ENCODE measurements at places on chromosomes 12 and 14.
A peak's percentile ranks its signal among the peaks of the same experiment; 100 is the strongest.

DNA sequence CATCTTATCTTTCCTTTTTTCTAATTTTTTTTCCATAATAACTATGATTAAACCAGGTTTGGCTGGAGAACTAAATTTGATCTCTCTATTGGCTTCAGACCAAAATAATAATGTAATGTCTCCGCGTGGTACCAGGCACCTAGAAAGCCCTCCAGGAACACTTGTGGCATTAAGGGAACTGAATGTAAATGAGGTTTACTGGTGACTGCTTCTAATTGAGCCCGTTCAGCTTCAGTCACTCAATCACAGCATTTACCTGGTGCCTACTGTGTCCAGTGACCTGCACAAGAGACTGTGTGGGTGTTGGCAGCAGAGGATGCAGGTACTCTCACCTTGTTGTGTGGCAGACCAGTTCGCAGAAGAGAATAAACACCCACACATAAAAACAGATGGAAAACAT, 302.5 kb downstream of the DPF3 start:
- DNase-seq: no peak

DNA sequence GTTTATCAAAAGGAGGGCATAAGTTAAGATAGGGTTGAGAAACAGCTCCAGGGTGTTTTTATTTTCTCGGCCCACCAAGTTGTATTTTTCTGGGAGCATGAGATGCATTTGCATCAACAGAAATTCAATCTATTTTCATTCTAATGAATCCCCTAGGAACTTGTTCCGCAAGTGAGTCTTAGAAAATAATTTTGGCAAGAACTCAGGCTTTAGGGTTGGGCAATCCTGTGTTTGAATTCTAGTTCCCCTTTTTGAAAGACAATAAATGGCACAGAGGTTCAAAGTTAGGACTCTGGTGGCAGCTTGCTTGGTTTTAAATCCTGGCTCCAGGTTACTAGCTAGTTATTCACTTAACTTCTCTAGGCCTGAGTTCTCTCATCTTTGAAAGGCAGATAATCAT, 23.7 kb downstream of the SLC5A8 start:
- no peak for DNase-seq

DNA sequence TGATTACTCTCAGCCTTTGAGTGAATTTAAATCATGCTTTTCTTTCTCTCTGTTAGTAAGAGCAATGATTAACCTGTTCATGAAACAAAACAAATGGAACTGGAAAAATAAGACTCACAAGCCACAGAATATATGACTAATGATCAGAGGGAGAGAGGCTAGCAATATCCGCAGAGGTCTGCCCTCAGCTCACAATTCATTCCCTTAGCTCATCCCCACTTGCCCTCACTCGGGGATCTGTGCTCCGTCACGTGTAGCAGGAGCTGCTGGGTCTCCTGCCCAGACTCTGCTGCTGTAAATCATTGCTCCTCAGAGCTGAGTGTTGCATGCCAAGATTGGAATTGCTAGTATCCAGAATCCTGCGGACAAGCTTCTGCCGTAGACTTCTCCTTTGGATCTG, 53.1 kb upstream of the GNG2 start:
- DNase-seq: no peak

DNA sequence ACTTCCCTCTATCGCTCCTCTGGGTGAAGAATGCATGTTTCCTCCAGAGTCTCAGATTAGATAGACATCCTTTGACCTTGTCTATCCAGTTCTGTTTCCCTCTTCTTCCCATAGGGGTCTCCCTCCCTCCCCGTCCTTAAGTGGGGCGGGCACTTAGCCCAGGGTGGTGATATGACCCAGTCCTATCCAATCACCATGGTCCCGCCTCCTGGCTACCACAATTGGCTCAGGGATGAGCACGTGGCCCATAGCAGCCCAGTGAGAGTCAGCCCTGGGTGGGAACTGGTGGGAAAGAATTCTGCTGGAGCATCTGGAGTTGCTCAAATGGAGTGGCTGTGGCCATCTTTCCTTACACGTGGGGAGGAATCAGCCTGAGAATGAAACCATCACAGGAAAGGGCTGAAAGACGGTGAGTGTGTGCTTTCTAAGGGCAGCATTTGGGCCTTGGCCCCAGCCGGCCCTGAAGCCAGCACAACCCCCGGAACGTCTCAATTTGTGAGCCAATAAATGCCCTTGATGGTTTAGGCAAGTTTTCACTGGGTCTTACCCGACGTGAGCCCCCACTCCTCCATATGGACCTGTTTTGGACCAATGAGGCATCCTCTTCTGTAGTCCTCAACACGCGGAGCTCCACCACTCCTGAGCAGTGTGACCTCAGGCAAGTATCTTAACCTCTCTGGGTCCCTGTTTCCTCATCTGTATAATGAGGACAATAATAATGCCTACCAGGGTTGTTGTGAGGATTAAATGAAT, 14.4 kb upstream of the MLXIP start:
- DNase-seq: peak; percentile 98

DNA sequence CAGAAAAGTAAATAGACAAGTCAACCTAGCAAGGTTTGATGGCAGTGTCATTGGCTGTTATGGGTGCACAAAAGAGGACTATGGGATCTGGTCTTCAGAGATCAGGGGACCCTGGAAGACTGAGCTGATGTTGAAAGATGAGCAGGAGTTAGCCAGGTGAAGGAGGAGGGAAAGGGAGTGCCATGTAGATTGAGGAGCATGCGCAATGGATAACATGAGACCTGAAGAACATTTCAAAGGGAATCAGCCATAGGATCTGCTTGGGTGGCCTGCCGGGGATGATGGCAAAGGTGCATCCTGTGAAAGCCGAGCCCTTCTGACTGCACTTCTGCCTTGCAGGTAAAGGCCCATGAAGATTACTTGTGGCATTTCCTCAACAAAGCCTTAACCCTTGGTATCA, 90.8 kb downstream of the TBC1D30 start:
- no peak for DNase-seq

DNA sequence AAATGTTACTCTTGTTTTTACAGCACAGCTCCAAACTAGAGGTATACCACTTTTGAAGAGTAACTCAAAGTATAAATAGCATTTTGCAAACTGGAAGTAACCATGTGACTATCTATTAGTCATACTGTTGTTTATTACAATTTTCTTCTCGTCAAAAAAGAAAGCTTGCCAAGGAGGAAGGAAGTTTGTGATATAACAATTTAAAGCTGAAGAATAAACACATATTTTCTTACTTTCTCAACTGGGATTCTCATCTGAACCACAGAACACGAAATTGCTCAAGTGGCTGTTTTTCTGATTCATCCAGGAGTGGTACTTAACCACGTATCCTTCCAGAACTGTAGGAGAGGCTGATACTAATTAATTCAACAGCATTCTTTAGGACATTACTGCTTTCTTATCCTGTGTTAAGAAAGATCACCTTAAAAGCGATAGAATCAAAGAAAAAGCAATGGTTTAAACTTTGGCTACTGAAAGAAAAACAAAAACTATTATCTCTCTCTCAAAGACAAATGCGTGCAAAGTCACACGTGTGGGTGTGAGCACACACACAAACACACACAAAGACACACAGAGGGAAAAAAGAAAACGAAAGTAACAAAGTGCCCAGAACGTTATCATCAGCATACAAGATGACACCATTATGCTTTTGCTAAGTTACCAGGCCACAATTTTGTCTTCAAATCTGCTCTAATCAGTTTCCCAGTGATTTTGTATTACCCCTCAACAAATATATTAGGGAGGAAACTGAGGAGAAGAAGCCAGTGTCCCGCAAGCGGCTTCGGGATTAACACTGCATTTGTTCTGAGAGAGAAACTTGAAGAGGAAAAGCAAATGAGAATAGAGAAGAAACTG, at the start of gene CLEC2B:
TSS of gene CLEC2B (minus strand) at position 48 of the 855 bp plus-strand sequence.
- no peak for DNase-seq

Data from NCI-H69 (cell line).